ENCODE measurements at places on chromosomes 4 and X.
A peak's percentile ranks its signal among the peaks of the same experiment; 100 is the strongest.

- DNase-seq = no peak
Observed at GRCh38 chrX:111339212-111339611, 68.9 kb upstream of the CAPN6 start.

DNA sequence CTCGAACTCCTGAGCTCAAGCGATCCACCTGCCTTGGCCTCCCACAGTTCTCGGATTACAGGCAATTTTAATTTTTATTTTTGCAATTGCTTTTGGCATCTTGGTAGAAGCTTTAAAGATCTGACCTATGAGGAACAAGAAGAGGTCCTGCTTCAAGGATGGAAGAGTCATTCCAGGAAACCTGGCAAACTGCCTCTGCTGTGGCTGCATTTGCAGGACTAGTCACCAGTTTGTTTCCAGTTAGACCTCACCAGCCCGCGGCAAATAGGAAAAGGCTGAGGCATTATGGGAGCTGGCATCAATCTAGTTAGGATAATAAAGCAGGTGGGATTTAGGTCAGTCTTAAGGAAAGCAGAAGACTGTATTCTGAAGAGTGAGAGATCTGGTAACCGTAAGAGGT is 51.9 kb upstream of the LAS1L start:
- no peak for DNase-seq

DNA sequence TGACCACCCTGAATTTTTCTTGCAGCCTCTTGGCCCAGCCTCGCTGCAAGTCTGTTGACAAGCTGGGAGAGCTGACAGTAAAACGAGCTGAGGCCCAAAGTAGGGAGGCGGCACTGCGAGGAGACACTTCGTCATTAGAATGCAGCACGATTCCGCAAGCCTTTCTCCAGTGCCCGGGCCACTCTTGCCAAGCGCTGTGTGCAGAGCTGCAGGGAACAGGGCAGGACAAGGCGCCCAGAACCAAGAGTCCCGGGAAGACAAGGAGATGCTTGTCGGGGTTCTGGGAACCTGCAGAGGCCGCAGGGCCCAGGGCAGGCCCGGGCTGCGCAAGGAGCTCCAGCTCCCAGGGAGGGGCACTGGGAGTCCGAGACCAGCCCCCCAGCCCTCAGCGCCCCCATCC is 187.1 kb downstream of the BCOR start:
- no peak for DNase-seq

DNA sequence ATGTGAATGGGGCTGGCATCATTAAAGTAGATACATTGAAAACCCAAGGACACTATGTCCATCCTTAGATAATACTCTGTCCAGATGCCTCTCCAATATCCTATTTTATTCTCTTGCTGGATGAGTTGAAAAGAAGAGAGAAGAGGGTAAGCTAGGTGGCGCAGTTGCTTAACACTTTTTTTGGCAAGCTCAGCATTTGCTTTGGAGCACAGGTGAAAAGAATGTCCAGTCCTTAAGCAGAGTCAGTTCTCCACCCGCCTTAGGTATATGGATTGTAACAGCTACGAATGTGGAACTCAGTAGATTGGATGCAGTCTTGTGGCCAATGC is 208.4 kb downstream of the NWD2 start:
- DNase-seq = peak; percentile 54

DNA sequence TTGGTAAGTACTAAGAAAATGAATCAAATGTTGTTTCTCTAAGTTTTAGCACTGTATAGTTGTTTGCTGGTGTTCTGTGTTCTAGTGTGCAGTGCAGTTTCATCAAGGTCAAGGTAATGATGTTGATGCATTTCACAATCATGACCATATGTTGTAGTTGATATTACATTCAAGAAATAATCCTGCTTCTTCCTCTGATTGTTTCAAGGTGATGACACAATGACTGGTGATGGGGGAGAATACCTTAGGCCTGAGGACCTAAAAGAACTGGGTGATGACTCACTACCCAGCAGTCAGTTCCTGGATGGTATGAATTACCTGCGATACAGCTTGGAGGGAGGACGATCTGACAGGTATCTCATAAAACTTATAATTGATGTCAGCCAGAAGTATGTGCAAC is 261.6 kb downstream of the ANK2 start:
- peak; percentile 24 for DNase-seq

- DNase-seq = peak; percentile 3
Observed at GRCh38 chr4:98232202-98232601, 29.0 kb upstream of the RAP1GDS1 start.

DNA sequence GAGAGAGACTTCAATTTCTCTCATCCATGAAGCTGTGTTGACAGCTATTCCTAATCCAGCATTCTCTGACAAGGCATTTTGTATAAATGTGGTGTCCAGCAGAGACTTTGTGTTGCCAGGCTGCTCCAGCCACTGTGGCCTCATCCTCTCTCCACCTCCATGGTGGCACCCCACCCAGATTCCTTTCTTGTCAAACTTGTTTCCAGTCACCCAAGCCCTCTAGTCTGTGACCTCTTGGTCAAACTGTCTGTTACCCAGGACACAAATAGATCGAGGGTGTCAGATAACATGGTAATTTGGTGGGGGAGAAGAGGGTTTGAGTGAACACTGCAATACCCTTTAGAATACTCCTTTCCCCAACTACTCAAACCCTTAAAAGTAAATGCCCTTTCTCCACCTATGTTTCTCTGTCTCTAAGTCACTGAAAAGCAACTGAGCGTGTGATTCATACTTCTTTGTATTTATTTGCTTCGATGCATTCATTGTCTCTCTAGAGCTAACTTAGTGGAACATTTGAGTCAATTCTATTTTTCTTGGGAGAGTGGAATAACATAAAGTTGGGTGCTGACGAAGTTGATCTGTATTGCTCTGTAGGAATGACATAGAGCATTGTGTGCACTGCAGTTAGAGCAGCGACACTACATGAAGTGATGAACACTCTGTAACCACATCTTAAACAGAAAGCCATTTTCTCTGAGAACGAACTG is 13.7 kb downstream of the PITX2 start:
- DNase-seq = no peak

- peak; percentile 51 for DNase-seq
Observed at GRCh38 chr4:29311247-29311646, 1408.9 kb upstream of the PCDH7 start.

DNA sequence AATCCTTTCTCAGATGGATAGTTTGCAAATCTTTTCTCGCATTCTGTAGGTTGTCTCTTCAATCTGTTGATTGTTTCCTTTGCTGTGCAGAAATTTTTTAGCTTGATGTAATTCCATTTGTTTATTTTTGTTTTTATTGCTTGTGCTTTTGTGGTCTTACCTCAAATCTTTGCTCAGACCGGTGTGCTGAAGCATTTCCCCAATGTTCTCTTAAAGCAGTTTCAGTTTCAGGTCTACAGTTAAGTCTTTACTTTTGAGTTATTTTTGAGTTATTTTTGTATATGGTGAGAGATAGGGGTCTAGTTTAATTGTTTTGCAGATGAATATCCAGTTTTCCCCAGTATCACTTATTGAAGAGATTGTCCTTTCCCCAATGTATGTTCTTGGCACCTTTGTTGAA is 18.2 kb upstream of the SLC25A14 start:
- no peak for DNase-seq
